ENCODE measurements at places on chromosomes 2 and 18. TPM values are rescaled to one million over a fixed set of nuclear protein-coding genes. Genes with fewer than 3 reads are reported as not detected.

CD8B2 gene
- 0.03 TPM for total RNA-seq

IL36RN gene
- total RNA-seq, result not detected

CAMKMT gene
- 9.3 TPM for total RNA-seq

- H3K4me1 ChIP-seq, result peaks cover 39% of the 10 kb centered on the region
- H3K27ac ChIP-seq, result peak overlapping the region; percentile 24
- H3K27me3 ChIP-seq, result no peaks in the 10 kb centered on the region
- no peaks in the 10 kb centered on the region for H3K36me3 ChIP-seq
These were observed 52.8 kb downstream of the CLASP1 start for GRCh38 chr2:121596221-121597080.

CACNB4 gene
- total RNA-seq, result 1.2 TPM

- no peak overlapping the region for H3K4me3 ChIP-seq
- H3K4me1 ChIP-seq, result no peaks in the 10 kb centered on the region
- no peak for DNase-seq
These were observed 24.2 kb downstream of the XDH start for GRCh38 chr2:31390324-31390723.

DNA sequence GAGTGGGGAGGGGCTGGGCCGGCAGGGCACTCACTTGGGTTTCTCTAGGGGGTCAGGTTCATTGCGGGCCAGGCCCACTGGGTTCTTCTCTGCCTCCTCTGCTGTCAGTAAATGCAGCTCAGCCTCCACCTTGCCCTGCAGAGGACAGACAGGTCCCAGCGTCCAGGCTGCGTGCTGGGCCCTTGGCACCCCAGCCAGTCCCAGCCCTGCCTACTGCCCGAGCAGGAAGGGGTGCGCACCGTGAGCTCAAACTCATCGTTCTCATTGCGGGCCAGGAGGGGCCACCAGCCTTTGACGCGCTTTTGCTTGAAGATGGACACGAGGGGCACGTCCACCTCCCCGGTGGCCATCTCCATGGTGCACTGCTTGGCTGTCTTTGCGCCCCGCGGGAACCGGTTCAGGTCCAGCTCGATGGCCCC lies 17.3 kb downstream of the OTOF start:
- no peaks in the 10 kb centered on the region for H3K36me3 ChIP-seq
- DNase-seq, result peak; percentile 12
- no peak overlapping the region for H3K27ac ChIP-seq
- no peak overlapping the region for H3K4me3 ChIP-seq

RPRM gene
- not detected for total RNA-seq
